ENCODE measurements at places on chromosomes 1 and 21.

DNA sequence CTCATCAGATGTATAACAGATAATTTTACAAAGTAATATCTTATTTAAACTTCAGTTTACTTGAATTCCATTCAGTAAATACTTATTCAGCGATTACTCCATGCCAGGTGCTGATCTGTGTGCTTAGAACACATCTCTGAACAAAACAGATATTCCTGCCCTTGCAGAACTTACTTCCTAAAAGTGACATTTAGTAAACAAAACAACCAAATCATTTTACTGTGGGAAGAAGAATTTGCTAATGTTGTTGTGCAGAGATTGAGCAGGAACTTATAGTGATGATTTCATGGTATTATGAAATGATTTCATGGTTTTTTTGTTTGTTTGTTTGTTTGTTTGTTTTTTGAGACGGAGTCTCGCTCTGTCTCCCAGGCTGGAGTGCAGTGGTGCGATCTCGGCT, 39.3 kb upstream of the WLS start:
- no peak for DNase-seq

DNA sequence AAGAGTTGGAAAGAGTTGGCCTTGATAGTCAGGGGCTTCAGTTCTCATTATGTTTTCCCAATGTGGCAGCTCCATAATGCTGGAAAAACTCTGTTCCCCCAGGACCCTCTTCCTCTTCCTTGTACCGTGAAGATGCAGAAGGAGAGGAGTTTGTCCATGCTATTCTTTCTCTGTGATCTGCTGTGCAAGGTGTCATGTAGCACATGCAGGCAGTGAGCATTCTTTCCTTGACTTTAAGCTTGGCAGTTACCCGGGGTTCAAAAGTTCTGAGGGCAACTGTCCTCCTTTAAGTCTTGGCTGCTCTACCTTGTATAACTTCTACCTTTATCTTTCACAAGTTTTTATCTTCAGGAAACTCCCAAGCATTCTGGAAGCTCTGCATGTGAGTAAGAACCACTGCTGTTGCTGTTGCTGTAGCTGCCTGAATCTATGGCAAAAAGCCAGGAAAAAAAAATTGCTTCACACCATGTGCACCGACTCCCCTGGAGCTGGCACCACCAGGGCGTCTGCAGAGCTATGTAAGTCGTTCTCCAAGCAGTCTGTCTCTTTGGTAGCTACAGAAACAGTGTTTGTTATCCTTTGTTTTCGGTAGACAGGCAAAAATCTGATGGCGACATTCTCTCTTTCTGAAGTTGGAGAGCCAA, 42.7 kb upstream of the SLC16A1 start:
- DNase-seq = no peak

DNA sequence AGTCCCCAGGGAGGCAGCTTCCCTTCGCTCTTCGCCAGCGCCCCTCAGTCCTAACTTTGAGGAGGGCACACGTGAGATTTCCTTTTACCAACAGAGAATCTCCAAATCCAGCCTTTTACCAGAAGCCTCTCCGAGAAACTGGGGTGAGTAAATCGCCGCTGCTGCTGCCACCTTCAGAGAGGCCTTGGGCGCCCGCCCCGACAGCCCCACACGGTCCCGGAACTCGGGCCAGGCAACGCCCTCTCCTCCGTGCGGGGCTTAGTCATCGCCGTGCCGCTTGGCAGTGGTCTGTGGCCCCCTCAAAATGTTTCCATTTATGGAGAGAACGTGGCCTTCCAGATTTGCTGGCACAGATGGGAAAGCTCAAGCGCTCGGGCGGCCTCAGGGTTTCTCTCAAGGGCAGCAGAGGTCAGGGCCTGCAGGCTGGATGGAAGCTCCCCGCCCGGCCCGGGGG, 41.4 kb upstream of the COL6A2 start:
- no peak for DNase-seq

DNA sequence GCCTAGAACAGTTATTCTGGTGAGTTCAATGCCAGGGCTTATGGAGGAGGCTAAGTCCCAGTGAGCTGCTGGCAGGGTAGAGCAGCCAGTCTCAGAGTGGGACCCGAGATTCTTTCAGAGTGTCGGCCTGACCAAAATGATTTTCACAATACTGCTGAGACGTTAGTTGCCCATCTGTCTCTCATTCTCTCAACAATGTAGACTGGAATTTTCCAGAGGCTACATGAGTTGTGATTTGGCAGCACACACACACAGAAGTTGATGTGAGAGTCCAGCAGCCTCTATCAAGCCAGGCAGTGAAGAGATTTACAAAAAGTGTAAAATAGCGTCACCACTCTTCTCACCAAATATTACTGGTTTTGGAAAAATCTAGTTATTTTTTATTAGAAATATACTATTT, 21.7 kb downstream of the CACNA1S start:
- DNase-seq = no peak

- DNase-seq = no peak
Observed at GRCh38 chr1:173139706-173140105, 67.4 kb downstream of the TNFSF4 start.

GRCh38 chr1:227897704-227898438, 49.9 kb downstream of the WNT9A start:
- DNase-seq = no peak

DNA sequence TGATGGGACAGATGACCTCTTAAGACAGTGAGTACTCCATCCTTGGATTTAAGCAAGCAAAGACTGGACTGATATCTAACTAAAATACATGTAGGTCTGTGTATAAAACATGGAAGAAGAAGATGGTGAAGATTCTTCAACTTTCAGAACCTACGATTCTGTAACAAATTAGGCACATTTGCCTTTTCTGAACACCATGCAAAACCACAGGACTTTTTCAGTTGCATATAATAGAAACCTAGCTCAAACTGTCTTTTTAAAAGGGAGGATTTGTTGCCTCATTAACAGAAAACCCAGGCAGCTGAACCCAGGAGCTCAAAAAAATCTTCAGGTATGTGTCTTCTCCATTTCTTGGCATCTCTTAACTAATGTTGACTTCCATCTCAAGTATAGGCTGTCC, 14.7 kb upstream of the TSPAN1 start:
- no peak for DNase-seq

GRCh38 chr21:28174701-28175100, 818.0 kb downstream of the LTN1 start:
- no peak for DNase-seq
